ENCODE measurements at places on chromosomes 6 and 20.

GRCh38 chr6:4747588-4747987 is 28.6 kb upstream of the CDYL start:
- DNase-seq = no peak

DNA sequence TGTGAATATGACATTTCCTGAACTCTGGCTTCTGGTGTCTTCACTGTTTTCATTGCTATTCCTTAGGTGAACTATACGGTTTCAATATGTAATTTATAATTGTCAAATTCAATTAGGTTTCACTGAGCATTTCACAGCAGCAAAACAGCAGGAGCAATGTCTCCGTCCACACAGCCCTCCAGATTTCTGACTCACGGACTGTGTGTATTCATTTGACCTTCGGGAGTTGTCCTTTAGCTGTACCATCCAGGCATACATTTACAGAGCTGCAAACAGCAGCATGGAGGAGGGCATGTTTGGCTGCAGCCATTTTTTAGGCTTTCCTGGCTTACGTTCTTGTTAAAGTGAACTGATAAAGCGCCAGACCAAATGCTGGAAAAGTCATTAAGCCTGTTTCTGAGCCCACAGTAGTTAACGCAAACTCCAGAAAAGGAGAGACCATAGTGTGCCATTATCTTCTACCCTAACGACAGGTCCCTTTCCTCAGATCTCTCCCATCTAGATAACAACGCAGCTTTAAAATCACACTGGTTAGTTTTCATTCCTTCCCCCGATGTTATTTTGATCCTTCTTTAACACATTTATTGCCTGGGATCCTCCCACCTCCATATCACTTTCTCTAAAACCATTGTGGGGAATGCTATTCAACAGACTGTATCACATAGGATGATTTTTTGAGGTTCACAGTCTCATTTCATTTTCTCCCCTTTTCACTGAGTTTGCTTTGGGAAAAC is 18.3 kb downstream of the FOXC1 start:
- DNase-seq = no peak

DNA sequence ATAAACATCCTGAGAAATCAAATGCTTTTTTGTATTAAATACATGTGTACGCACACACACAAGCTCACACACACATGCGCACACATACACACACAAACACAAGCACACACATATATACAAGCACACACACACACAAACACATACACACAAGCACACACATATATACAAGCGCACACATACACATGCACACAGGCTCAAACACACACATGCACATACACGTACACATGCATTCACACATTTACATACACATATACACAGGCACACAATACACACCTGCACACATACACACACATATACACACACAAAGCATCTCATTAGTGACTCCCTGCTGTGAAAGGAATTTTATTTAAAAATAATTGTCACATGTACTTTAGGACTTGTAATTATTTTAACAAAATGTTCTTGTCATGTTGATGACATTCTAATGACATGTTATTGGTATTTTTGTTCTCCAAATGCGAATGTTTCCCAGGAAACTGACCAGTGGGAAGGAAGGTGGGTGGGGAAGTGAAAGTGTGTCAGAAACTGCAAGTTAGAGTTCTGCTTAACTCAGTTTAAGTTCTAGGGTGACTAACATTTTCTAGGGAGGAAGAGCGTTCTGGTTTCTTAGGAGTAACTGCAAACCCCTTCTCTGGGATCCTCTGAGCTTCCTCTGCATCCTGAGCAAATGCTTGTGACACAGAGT is 113.9 kb upstream of the ZNF217 start:
- no peak for DNase-seq

DNA sequence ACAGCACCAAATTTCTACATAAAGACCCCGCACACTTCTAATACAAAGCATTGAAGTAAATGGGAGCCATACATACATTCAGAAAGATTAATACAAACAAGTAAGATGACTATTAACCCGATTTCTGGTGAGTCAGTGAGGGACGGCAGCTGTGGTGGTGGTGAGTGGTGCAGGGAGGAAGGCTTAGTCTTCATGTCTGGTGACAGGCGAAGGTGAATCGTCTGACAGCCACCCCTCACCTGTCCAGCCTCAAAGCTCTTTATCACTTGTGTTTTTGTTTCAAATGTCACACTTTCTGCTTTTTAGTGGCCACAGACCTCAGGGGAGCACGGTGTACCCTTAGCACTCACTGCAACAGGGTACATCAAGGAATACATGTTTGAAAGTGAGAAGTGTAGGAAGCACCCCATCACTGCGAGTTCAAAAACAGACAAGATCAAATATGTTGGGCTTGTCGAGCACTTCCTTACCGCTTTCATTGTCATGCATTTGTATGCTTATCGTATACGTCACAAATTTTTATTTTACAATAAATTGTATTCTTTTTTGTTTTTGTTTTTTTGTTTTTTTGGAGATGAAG is 63.5 kb downstream of the IRF4 start:
- DNase-seq = no peak

DNA sequence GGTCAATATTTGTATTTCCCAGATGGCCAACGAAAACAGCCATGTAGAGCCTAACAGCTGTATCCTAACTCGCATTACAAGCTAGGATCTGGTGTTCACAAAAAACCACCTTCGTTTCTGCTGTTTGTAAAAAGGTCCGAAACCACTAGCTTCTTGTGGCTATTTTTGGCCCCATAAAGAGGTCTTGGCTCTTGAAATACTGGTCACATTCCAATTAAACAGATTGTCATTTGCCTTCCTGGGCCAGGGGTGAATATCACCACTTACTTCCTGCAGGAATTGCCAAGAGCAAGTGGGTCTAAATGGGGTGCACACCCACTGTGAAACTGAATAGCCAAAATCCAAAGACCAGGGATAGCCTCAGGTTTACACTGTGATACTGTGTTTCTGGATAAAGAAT is 48.2 kb downstream of the TSHZ2 start:
- DNase-seq = no peak

- DNase-seq = no peak
These were observed 313.2 kb downstream of the HIVEP2 start for GRCh38 chr6:142631517-142632385.

GRCh38 chr6:79614326-79615305 is 16.5 kb upstream of the SH3BGRL2 start:
- DNase-seq = no peak

DNA sequence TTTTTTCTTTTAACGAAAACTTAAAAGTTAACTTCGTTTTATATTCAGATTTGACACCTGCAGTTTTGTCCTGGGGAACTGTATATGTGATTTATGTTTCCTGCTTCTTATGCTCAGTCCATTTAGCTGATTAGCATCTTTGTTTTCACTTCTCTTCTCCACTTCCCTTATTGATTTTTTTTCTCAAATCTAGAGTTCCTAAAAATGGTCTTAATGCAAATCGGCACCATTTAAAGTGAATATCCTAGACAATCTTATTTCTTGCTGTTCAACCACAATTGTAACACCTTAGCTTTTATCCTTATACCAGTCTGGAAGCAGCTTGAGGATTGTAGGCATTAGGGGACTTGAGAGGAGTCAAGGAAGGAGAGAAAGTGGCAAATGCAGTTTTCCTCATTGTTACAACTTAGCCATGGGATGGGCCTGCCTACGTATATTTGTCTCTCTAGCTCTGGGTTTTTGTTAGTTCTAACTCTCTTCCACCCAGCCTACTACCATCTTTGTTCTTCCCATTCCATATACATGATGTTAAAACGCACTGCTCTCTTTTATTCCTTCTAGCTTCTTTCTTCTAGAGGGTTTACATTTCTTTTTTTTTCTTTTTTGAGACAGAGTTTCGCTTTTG is 8.5 kb downstream of the QRSL1 start:
- no peak for DNase-seq

GRCh38 chr6:152298055-152298647 is 339.0 kb downstream of the SYNE1 start:
- DNase-seq = no peak

DNA sequence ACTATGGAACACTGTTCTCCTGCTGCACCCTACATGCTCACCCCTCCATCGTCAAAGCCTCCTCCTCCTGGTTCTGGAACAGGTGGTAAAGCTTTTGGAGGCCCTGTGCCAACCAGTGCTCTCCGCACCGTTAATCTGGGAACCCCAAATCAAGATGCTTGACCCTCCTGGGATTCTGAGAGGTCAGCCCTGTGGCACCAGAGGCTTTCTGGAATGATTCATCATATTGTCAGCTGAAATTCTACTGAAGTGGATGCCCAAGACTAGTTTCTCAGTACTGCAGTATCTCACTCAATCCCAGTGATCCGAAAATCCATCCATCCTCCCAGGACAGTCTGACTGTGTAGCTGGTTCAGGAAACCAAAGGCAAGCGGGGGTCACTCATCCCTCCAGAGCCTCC is 92.7 kb downstream of the TRERF1 start:
- DNase-seq = no peak

GRCh38 chr6:131001945-131002660 is 60.9 kb downstream of the EPB41L2 start:
- DNase-seq = no peak

DNA sequence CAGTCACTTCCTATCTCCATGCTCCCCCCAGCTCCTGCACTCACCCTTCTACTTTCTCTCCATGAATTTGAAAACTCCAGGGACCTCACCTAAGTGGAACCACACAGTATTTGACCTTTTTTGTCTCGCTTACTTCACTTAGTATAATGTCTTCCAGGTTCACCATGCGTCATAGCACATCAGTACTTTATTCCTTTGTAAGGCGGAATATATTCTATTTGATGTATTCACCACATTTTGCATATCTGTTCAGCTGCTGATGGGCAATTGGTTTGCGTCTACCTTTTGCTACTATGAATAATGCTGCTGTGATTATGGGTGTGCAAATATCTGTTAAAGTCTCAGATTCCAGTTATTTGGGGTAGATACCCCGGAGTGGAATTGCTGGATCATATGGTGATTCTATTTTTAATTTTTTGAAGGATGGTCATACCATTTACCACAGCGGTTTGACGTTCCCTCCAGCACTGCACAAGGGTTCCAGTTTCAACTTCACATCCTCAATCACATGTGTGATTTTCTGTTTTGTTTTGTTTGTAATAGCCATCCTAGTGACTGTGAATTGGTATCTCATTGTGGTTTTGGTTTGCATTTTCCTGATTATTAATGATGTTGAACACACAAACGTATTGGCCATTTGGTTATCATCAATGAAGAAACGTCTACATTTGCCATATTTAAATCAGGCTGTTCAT is 20.3 kb upstream of the SYNDIG1 start:
- DNase-seq = no peak

DNA sequence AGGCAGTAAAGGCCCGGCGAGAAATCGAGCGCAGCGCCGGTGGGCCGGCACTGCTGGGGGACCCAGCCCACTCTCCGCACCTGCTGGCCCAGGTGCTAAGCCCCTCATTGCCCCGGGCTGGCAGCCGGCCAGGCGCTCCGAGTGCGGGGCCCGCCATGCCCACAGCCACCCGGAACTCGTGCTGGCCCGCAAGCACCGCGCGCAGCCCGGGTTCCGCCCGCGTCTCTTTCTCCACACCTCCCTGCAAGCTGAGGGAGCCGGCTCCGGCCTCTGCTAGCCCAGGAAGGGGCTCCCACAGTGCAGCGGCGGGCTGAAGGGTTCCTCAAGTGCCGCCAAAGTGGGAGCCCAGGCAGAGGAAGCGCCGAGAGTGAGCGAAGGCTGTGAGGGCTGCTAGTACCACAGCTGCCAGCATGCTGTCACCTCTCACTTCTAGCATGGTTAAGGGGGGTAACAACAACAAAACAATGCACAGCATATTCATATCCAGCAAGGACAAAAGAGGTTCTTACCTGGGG is 11.3 kb upstream of the GMPR start:
- no peak for DNase-seq

GRCh38 chr6:155141002-155141401 is 122.8 kb upstream of the CLDN20 start:
- DNase-seq = no peak

DNA sequence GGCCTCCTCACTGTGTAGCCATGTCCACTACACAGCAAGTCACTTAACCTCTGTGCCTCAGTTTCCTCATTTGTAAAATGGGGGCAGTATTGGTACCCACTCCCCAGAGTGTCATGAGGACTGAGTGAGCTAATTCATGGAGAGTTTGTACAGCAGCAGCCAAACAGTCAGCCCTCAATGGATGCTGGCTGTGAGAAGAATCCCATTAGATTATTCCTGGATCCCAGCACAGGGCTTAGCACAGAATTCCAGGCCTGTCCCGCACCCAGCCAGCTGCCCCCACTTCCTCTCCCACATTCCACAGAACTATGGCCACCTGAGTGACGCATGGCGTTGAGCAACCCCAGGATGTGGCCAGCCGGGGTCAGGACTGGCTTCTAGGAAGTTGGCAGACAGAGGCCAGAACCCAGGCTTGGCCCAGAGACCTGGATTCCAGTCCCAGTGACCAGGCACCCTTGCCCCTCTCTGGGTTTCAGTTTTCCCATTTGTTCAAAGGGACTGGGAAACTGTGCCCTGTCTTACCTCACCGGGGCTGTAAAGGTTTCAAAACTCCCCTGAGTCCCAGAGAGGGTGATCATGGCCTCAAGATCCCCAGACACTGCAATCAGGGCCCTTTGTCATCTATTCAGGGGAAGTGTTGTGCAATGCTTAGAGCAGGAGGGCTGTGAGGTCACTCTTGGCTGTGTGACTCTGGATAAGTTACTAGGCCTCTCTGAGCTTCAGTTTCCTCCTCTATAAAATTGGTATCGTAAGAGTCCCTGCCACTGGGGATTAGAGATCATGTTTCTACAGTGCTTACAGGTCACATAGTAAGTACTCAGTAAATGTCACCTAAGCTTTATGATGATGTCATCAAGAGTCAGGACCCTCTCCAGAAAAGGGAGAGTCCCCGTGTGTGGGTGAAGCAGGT is 3.0 kb upstream of the TGM2 start:
- DNase-seq = no peak

DNA sequence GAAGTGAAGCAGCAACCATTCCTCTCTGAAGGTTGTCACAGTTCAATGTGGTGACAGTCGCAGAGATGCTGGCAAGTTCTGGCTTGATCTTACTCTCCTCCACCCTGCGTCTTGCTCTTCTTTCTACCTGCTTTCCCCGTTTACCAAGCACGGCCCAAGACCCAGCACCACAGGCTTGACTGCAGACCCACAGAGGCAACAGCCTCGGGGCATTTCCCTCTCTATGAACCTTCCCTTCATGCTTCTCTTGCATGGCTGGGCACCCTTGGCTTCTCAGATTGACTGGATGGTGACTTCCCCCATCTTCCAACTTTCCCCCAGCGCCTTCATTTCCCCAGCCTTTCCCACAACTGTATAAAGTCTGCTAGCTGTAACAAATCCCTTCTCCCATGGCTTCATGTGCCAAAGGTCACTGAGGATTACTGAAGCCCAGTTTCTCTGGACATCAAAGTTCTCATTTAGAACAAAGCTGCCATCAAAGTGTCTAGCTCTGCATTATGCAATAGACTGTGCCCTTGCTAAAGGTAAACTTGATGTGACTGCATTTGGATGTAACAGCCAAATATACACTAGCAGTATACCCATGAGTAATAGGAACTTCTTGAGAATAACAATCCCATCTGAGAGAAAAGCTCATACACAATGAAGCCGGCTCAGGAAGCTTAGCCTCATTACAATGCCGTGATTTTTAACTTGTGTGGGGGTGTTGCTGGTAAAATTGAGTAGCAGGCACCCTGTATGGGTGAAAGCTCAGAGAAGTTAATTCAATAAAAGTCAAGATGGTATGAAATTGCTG is 723.1 kb upstream of the FLRT3 start:
- no peak for DNase-seq

GRCh38 chr6:106163966-106164877 is 78.1 kb downstream of the PRDM1 start:
- peak; percentile 69 for DNase-seq

- no peak for DNase-seq
These were observed 480.0 kb upstream of the JARID2 start for GRCh38 chr6:14765721-14766390.

Measured in RPMI8226 (cell line).